ENCODE measurements at places on chromosomes 5 and 9.

DNA sequence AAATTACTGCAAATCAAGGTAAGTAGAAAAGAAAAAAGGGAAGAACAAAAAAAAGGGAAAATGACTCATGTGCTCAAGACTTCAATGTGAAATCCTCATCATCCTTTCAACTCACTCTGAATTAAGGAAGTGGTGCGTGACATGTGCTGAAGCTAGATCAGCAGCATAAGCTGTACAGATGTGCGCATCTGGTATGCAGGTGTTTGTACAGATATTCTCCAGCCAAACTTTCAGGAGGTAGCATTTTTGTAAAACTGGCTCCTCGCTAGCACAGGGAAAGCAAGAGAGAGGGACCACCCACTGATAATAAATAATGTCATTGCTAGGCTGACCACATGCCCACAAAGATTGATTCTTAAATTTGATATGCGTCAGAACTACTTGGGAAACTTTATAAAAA, 253.9 kb upstream of the RGMB start:
- DNase-seq = no peak

- DNase-seq = no peak
Observed at GRCh38 chr9:35333551-35333950, 156.4 kb upstream of the RUSC2 start.

DNA sequence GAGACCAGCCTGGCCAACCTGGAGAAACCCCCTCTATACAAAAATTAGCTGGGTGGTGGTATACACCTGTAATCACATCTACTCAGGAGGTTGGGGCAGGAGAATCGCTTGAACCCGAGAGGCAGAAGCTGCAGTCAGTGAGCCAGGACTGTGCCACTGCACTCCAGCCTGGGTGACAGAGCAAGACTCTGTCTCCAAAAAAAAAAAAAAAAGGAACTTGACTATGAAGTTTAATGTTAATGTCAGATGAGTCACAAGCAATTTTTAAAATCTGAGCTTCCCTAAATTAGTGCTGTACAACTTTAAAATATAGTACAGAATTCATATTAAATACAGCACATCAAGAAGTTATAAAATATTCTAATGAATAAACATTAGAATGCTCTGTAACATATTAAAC, 1.5 kb downstream of the MEIKIN start:
- DNase-seq = no peak

GRCh38 chr9:115328677-115329076, 210.7 kb upstream of the TNC start:
- DNase-seq = no peak

GRCh38 chr9:133942206-133942975, 49.7 kb downstream of the VAV2 start:
- no peak for DNase-seq

- DNase-seq = no peak
Observed at GRCh38 chr9:98940276-98940675, 3.4 kb upstream of the COL15A1 start.

GRCh38 chr9:84856181-84856632, 186.7 kb downstream of the NTRK2 start:
- DNase-seq = no peak

GRCh38 chr5:154721481-154722058, 33.6 kb upstream of the LARP1 start:
- DNase-seq = no peak
